Immature natural killer cell (primary cell): ENCODE measurements at places on chromosomes 5 and 9. TPM values are rescaled to one million over a fixed set of nuclear protein-coding genes. Genes with fewer than 3 reads are reported as not detected.

DNA sequence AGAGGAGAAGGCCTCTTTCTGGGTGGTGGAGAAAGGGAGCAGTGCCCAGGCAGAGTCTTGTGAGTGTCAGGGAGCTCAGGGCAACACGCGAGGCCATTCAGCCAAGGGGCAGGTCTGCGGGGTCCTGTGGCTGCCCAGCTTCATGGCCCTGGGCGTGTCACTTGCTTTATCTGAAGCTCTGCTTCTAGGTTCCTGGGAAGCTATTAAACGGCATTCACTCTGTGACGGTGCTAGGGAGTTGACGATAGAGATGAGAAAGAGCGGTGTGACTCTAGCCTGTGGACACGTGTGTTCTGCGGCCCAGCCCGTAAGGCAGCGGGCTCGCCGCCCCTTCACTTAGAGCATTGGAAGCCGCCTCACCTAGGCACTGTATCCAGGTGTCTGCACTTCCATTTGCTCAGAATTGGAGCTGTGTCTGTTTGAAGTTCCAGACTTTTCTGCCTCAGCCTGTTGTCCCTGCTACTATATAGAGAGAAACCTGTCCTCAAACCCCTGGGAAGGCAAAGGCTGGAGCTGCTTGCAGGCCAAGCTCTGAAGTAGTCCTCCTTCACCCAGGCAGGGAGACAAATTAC is 88.3 kb downstream of the PHF2 start:
- H3K36me3 ChIP-seq = no peaks in the 10 kb centered on the region
- no peak overlapping the region for H3K4me3 ChIP-seq
- no peak for DNase-seq

DNA sequence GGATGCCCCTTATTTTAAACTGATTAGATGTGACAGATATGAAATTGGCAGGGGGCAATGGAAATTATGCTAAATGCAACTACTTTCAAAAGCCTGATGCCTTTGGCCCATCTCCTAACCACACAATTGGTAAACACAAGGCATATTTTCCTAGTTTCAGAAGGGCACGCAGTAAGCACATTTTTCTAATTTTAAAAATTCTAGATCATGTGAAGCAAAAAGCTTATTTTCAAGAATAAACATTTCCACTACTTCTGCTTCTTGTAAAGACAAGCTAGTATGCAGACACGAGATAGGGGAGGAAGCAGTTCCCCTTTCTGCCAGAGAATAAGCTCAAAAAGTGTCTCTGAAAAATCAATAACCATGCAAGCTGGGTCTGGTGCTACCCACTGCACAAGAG is 67.7 kb downstream of the ABCA1 start:
- H3K27ac ChIP-seq = no peak overlapping the region
- H3K4me3 ChIP-seq = no peak overlapping the region
- DNase-seq = no peak
- H3K36me3 ChIP-seq = no peaks in the 10 kb centered on the region
- H3K4me1 ChIP-seq = no peaks in the 10 kb centered on the region
- H3K27me3 ChIP-seq = no peaks in the 10 kb centered on the region

DNA sequence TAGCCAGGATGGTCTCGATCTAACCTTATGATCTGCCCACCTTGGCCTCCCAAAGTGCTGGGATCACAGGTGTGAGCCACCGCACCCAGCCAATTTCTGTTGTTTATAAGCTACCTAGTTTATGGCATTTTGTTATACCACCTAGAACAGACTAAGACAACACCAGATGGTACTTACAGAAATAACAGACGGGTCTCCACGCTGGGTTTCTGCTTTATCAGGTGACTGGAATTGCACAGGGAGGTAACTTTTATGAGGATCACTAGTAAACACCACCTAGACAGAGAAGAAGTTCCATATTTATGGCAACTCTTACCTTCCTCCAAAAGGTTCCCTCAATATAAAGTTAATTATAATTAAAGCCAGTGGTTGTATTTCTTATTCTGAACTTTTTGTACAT is 74.0 kb downstream of the CEMIP2 start:
- peaks cover 11% of the 10 kb centered on the region for H3K4me1 ChIP-seq
- no peak overlapping the region for H3K27ac ChIP-seq
- H3K27me3 ChIP-seq = peaks cover 6% of the 10 kb centered on the region
- H3K36me3 ChIP-seq = peaks cover 39% of the 10 kb centered on the region

Gene PELO
- 1.3 TPM for polyA plus RNA-seq

- no peaks in the 10 kb centered on the region for H3K4me1 ChIP-seq
- peaks cover 1% of the 10 kb centered on the region for H3K27me3 ChIP-seq
- H3K4me3 ChIP-seq = no peak overlapping the region
Observed at GRCh38 chr5:53923961-53924360, 363.5 kb downstream of the NDUFS4 start.

Gene PCDHGA5
- polyA plus RNA-seq = not detected

DNA sequence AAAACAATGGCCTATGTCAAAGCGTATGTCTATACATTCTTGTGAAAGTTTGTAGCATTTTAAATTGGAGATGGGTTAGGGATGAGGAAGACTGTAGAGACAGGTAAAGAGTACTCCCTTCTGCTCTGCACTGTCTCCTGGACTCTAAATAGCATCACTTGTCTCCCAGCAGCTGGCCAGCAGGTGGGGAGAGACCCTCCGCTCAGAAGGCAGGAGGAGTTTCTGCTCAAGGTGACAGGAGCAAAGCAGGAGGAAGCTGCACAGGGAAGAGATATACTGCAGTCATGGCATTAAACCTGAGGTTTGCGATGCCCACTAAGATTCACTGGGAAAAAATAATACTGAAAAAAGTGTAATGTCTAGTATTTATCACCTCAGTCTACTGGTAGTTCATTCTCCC is 10.7 kb upstream of the ASTN2 start:
- H3K36me3 ChIP-seq = no peaks in the 10 kb centered on the region
- H3K27me3 ChIP-seq = peaks cover 4% of the 10 kb centered on the region
- no peak overlapping the region for H3K4me3 ChIP-seq
- H3K4me1 ChIP-seq = no peaks in the 10 kb centered on the region

DNA sequence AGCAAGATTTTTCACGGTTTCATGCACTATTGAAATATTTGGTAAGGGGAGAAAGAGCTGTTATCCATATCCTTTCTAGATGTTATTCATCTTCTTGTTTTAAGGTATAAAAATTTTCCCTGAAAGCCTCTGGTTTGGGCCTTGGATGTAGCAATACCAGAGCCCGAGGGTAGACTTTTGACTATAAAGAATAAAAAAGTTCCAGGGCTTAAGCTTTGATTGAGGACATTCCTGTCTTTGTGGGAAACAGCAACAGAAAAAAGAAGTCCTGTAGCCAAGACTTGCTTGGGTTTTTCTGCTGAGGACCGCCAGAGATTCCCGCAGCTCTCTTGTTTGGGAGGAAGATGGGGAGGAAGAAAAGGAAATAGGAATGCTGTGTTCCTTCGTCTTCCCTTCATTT is 440.0 kb upstream of the WWC1 start:
- H3K27ac ChIP-seq = no peak overlapping the region
- no peak for DNase-seq
- H3K36me3 ChIP-seq = no peaks in the 10 kb centered on the region
- no peak overlapping the region for H3K4me3 ChIP-seq
- no peaks in the 10 kb centered on the region for H3K4me1 ChIP-seq

Gene CDO1
- not detected for polyA plus RNA-seq

GRCh38 chr5:142952229-142952628 is 182.1 kb downstream of the ARHGAP26 start:
- H3K27me3 ChIP-seq = peaks cover 3% of the 10 kb centered on the region
- peak overlapping the region; percentile 94 for H3K27ac ChIP-seq
- peak overlapping the region; percentile 21 for H3K4me3 ChIP-seq
- H3K4me1 ChIP-seq = peaks cover 86% of the 10 kb centered on the region
- H3K36me3 ChIP-seq = peaks cover 4% of the 10 kb centered on the region

DNA sequence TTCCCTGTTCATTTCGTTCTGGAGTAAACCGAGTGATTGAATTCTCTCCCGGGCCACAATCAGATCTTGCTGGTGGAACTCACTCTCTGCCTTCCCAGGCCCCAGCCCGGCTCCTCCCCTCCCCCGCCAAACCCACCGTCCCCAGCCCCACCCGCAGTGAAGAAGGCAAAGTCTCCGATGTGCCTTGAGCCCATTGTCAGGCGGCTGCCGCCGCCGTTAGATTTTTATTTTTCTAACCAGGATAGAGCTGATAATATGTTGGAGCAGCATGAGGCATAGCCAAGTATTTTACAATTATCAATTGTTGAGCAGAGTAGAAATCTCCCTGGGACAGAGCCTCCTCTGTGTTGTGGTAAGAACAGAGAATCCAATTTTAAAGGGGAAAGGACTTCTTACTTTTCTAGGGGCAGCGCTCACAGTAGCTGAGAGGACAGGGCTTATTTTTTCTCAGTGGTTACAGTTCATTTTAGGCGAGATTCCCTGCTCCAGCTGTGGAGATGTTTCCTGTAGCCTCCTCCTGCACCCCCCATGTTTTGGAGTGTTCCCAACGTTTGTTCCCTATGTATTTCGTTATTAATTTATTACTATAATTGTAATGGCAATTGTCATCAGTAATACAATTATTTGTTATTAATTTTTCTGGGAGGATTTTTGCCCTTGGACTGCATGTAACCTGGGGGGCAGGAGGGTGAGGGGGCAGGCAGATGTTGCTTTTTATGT is 1.3 kb downstream of the PSAT1 start:
- H3K36me3 ChIP-seq = no peaks in the 10 kb centered on the region
- no peak for DNase-seq
- no peak overlapping the region for H3K27ac ChIP-seq
- peak overlapping the region; percentile 91 for H3K4me3 ChIP-seq
- H3K27me3 ChIP-seq = peaks cover 6% of the 10 kb centered on the region

DNA sequence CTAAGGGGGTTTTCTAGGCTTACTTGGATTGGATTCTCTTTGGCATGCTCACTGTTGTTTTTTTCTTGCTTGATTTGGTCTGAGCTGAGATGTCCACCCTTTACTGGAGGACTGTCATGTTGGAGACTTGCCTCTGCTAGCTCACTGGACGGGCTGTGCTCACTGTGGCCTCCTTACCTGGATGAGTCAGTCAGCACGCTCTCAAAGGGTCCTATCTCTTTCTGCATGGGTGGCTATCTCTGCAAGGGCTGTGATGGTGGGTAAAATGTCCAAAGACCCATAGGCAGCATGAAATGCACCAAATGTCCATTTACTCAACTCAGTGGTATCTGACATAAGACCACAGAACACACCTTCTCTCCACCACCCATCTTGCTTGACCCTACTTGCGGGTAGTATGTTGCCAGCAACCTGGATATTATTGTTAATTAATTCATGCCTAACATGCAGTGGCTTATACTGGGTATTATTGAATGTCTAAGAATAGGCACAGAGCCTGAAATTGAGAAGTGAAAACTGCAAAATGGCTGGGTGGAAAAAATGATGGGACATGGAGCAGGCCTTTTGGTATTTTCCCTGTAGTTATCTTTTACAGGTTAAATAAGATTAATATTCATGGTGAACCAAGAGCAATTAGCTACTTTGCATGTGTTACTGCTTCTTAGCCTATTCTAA is 68.9 kb upstream of the TLE1 start:
- H3K36me3 ChIP-seq = no peaks in the 10 kb centered on the region
- H3K4me3 ChIP-seq = no peak overlapping the region
- no peak overlapping the region for H3K27ac ChIP-seq
- DNase-seq = no peak

GRCh38 chr5:72860499-72860898 is 44.0 kb downstream of the TNPO1 start:
- no peak overlapping the region for H3K4me3 ChIP-seq
- H3K27ac ChIP-seq = no peak overlapping the region
- H3K4me1 ChIP-seq = peaks cover 63% of the 10 kb centered on the region
- no peak for DNase-seq

Gene ANKRD34B
- not detected for polyA plus RNA-seq

- H3K4me1 ChIP-seq = no peaks in the 10 kb centered on the region
- peaks cover under 1% of the 10 kb centered on the region for H3K27me3 ChIP-seq
- no peaks in the 10 kb centered on the region for H3K36me3 ChIP-seq
- no peak for DNase-seq
Observed at GRCh38 chr9:98285446-98285845, 30.0 kb upstream of the TBC1D2 start.

DNA sequence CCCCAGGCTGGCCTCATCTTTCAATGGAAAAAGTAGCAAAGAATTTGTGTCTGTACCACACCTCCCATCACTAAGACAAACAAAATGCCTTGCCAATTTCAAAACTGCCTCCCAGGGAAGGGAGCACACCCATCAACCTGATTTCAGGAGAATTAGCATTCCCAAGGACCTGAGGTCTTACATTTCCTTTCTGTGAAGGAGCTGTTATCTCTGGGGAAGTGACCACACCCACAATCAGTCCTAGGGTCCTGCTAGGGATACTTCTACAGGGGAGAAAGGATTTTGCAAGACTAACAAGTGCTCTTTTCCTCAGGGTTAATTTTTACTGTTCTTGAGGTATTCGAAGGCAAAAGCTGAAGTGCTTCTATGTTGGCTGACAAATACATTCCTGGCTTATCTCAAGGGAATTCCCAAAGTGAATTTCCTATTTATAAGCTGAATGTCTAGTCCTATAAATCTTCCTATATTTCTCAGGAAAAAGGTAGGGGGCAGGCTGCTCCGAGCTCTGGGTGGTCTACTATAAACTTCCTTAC is 97.4 kb upstream of the ITGA1 start:
- no peak overlapping the region for H3K27ac ChIP-seq
- peaks cover 3% of the 10 kb centered on the region for H3K27me3 ChIP-seq
- H3K4me1 ChIP-seq = peaks cover 5% of the 10 kb centered on the region

DNA sequence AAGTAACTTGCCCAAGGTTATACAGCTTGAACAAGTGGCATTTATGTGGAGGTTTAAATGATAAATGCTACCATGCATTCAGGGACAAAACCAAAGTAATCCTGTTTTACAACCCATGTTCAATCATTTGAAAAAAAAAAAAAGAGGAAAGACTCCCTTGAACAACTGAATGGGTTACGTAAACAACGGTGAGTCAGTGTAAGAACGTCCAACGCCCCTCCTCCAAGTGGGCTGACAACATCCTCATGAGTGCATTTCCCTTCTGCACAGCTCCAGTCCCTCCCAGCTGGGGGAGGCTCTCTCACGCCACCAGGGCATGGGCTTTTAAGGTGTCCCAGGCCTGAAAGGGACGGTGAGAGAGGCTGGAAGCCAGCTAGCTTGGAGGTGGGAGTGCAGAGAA is 90.0 kb downstream of the PRRT1B start:
- H3K4me3 ChIP-seq = no peak overlapping the region
- peak overlapping the region; percentile 92 for H3K27ac ChIP-seq
- H3K27me3 ChIP-seq = peaks cover 2% of the 10 kb centered on the region
- peaks cover 62% of the 10 kb centered on the region for H3K4me1 ChIP-seq
- DNase-seq = peak; percentile 63

Gene BTNL3
- not detected for polyA plus RNA-seq

DNA sequence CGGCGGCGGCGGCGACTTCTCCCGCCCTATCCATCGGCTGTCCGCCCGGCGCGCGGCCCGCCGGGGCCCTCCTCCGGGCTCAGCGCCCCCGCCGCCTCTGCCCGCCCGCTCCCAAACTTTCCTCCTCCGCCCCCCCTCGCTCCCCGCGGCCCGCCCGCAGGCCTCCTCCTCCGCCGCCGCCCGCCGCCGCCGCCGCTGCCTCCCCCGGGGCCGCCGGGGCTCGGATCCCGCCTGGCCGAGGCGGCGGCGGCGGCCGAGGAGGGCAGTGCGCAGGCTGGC is 460 bp upstream of the PBX3 start:
- no peak for DNase-seq
- H3K27ac ChIP-seq = no peak overlapping the region
- peaks cover 9% of the 10 kb centered on the region for H3K27me3 ChIP-seq
- no peak overlapping the region for H3K4me3 ChIP-seq
- no peaks in the 10 kb centered on the region for H3K36me3 ChIP-seq
- peaks cover 23% of the 10 kb centered on the region for H3K4me1 ChIP-seq

GRCh38 chr5:157479612-157480510 is 19.8 kb downstream of the NIPAL4 start:
- no peak overlapping the region for H3K4me3 ChIP-seq
- H3K4me1 ChIP-seq = no peaks in the 10 kb centered on the region
- peaks cover 2% of the 10 kb centered on the region for H3K27me3 ChIP-seq
- H3K36me3 ChIP-seq = no peaks in the 10 kb centered on the region
